ENCODE measurements at places on chromosomes 7 and 10.

- DNase-seq: no peak
Observed at GRCh38 chr10:16632996-16633395, 111.3 kb upstream of the C1QL3 start.

DNA sequence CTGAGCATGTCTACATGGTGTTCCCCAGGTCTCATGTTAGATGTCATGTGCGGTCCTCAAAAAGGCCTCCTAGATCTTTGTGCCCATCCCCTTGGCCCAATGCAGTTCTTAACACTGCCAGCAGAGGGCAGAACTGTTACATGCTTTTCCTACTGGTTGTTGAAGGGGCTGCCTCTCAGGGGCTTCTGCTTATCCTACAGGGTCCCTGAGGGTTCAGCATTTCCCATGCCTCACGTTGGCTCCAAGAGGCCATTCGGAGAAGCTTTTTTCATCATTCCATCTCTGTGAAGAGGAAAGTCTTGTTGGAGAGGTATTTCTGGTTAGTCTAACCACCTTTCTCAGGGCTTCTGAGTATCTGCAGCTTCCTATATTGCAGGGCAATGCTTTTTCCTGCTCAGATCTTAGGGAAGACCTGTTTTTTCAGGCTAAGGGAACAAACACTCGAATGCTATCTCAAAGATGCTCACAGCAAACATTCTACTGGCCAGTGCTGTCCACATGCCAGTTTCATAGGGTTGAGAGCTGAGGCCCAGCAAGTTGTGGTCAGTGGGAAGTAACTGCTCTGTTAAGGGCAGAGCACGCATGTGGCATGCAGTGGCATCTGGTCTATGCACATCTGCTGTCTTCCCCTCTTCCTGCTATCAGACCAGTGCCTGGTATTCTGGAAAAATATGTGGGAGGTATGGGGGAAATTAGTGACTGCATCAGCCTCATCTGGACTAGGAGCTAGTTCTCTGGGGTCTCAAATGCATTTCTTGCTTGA lies 31.5 kb downstream of the MBL2 start:
- no peak for DNase-seq

GRCh38 chr10:3281941-3282673 lies 109.5 kb upstream of the PITRM1 start:
- no peak for DNase-seq

- no peak for DNase-seq
Observed at GRCh38 chr10:24481241-24481640, 242.4 kb downstream of the ARHGAP21 start.

- DNase-seq: no peak
Observed at GRCh38 chr10:44908066-44908749, 2.9 kb upstream of the TMEM72 start.

GRCh38 chr7:67856046-67856445 lies 859.4 kb downstream of the TYW1 start:
- DNase-seq: no peak
